ENCODE measurements at places on chromosomes 4 and X. TPM values are rescaled to one million over a fixed set of nuclear protein-coding genes. Genes with fewer than 3 reads are reported as not detected.

Gene CXorf51B
- total RNA-seq = not detected

Gene PDLIM3
- total RNA-seq = 6.4 TPM

Gene DRP2
- total RNA-seq = 0.04 TPM

Gene SUPT20HL1
- not detected for total RNA-seq

Gene SCML1
- total RNA-seq = 4.8 TPM

Gene PLXNA3
- total RNA-seq = 7.1 TPM

Data from esophagus mucosa (tissue), 1 donor.